CD4-positive, CD25-positive, alpha-beta regulatory T cell (primary cell): ENCODE measurements at places on chromosomes 2 and 18. TPM values are rescaled to one million over a fixed set of nuclear protein-coding genes. Genes with fewer than 3 reads are reported as not detected.

DNA sequence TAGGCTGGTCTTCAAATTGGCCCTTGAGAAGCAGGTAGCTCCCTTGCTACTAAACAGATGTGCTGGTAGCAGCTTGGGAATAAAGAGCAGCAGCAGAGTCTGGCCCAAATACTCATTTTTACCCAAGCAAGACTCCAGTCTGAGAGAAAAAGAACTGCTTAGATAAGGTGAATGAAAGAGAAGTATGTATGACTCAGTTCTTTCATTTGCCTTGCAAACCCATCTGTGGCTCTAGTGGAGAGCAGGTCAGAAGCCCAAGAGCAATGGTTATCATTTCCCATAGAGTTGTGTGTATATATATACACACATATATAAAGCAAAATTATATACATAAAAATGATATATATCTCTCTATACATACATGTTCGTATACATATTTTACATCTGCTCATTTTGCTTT is 80.3 kb downstream of the CAMKMT start:
- peaks cover 2% of the 10 kb centered on the region for H3K36me3 ChIP-seq
- no peaks in the 10 kb centered on the region for H3K27me3 ChIP-seq
- no peak overlapping the region for H3K27ac ChIP-seq

Gene CFC1
- not detected for total RNA-seq

- peaks cover 3% of the 10 kb centered on the region for H3K36me3 ChIP-seq
- no peaks in the 10 kb centered on the region for H3K4me1 ChIP-seq
- no peak for DNase-seq
- no peaks in the 10 kb centered on the region for H3K27me3 ChIP-seq
These were observed 32.9 kb upstream of the LYPD6B start for GRCh38 chr2:149005471-149006077.

DNA sequence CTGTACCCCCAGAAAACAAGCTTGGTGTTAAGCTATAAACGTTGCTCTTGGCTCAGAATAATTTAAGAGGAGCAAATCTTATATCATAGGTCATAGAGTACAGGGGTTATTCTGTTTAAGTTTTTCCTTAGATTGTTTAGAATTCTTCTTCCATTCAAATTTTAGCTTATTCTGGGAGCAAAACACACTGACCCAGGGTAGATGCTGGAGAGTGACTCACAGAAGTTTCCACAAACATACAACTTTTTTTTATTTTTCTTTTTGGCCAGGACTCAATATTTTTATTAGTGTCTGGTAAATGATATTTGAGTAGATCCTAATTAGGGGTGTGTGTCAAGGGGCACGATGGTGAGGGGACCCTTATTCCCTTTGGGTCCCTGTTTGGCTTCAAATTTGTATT is 71.5 kb upstream of the PSME4 start:
- no peaks in the 10 kb centered on the region for H3K36me3 ChIP-seq
- no peak overlapping the region for H3K4me3 ChIP-seq
- DNase-seq, result no peak

- no peaks in the 10 kb centered on the region for H3K4me1 ChIP-seq
- no peak overlapping the region for H3K27ac ChIP-seq
- no peaks in the 10 kb centered on the region for H3K36me3 ChIP-seq
- H3K4me3 ChIP-seq, result no peak overlapping the region
These were observed 203.5 kb upstream of the TWIST2 start for GRCh38 chr2:238644095-238645081.

GRCh38 chr2:62343206-62343605 is 147.3 kb downstream of the B3GNT2 start:
- no peaks in the 10 kb centered on the region for H3K27me3 ChIP-seq
- no peak overlapping the region for H3K4me3 ChIP-seq
- H3K36me3 ChIP-seq, result no peaks in the 10 kb centered on the region
- no peaks in the 10 kb centered on the region for H3K4me1 ChIP-seq
- DNase-seq, result no peak

Gene APOB
- total RNA-seq, result not detected

Gene NGEF
- not detected for total RNA-seq

Gene VWC2L
- total RNA-seq, result not detected

DNA sequence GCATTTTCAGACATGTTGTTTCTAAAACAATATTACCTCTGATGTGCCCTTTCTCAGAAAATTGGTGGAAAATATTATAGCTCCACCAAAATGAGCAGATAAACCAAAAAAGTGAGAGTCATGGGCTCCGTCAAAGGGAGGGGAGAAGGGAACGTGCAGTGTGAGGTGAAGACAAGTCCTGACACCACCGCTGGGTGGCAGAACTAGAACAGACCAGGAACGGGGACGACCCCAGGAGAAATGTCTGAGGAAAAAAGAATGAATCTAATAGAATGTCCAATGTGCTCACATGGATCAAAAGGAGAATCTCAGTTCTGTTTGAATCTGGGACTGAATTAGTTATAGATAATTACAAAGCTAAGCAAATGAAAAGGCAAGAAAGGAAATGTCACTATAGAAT is 22.6 kb upstream of the BCL2 start:
- peaks cover 70% of the 10 kb centered on the region for H3K36me3 ChIP-seq
- H3K27me3 ChIP-seq, result no peaks in the 10 kb centered on the region
- no peak for DNase-seq

Gene NOSTRIN
- not detected for total RNA-seq

DNA sequence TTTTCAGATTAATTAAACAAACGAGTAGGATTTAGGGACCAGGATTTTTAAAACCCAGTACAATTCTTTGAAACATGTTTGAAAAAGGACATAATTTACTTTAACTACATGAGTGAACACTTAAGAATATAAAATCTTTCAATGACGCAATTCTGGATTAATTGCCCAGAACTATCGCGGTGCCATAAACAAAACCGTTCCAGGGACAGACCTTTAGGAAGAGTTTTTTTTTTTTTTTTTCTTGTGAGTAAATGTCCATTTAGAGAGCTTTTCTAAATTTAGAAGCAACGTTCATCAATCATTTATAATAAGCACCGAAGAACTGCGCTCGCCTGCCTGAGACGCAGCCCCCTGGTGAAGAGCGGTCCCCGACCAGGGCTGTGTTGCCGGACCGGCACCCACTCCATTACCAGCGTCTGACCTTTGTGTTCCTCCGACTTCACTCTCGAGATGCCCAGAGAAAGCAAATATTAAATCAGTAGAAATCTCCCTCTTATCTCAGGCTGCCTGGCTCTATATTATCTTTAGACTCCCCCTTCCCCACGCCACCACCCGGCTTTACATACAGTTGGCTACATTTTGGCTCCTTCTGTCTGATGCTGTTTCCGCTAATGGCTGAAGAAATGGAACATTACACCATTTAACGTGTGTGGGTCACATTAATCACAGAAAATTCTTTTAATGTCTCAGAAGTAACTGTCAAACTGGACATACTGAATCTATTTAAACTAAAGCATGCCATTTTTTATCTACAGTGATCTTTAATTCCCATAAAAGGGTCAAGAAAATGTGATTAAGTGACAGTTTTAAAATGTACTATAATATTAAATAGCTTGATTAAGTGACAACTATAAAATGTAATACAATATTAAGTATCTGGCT is 364.0 kb upstream of the MEIS1 start:
- DNase-seq, result no peak
- no peaks in the 10 kb centered on the region for H3K36me3 ChIP-seq
- H3K4me1 ChIP-seq, result no peaks in the 10 kb centered on the region
- H3K4me3 ChIP-seq, result no peak overlapping the region
